ENCODE measurements at places on chromosomes 2 and 18. TPM values are rescaled to one million over a fixed set of nuclear protein-coding genes. Genes with fewer than 3 reads are reported as not detected.

The CCDC68 gene
- 6.9 TPM for total RNA-seq

The SERPINB13 gene
- not detected for total RNA-seq

The C2orf81 gene
- 0.57 TPM for total RNA-seq

The ARID5A gene
- 4.7 TPM for total RNA-seq

The LIPG gene
- total RNA-seq = 12.4 TPM

The GALNT3 gene
- 0.71 TPM for total RNA-seq

The TMEM150A gene
- total RNA-seq = 11.1 TPM

The ACP1 gene
- 104 TPM for total RNA-seq

The BMP10 gene
- total RNA-seq = not detected

The TGFBRAP1 gene
- total RNA-seq = 11.5 TPM

The UGT1A5 gene
- total RNA-seq = not detected

The TBC1D8 gene
- total RNA-seq = 18.9 TPM

The CHRNA1 gene
- 0.14 TPM for total RNA-seq

The SCN3A gene
- 1.00 TPM for total RNA-seq

The SEMA4F gene
- 4.1 TPM for total RNA-seq

The PLEKHH2 gene
- total RNA-seq = 5.3 TPM

The SLC5A7 gene
- not detected for total RNA-seq

The ORMDL1 gene
- total RNA-seq = 44.7 TPM

The ARHGAP25 gene
- total RNA-seq = 0.14 TPM

The POU3F3 gene
- total RNA-seq = not detected

The CRACDL gene
- total RNA-seq = not detected

The PSD4 gene
- total RNA-seq = 3.4 TPM

The FECH gene
- total RNA-seq = 30.9 TPM

The QPCT gene
- total RNA-seq = 9.5 TPM

The MAP3K20 gene
- total RNA-seq = 93.6 TPM

The FEV gene
- not detected for total RNA-seq

The NAT8 gene
- not detected for total RNA-seq

The AQP12A gene
- total RNA-seq = not detected

The AQP12B gene
- total RNA-seq = not detected

The KCNF1 gene
- total RNA-seq = 0.14 TPM

The SERPINB2 gene
- total RNA-seq = 0.74 TPM

The STK36 gene
- total RNA-seq = 15.4 TPM

The LDAH gene
- total RNA-seq = 13.5 TPM

The G6PC2 gene
- total RNA-seq = not detected

The PRKAG3 gene
- total RNA-seq = not detected

The TEKT4 gene
- not detected for total RNA-seq

The REG3G gene
- not detected for total RNA-seq

The MOCOS gene
- total RNA-seq = 11.0 TPM

The DSG4 gene
- total RNA-seq = not detected

The CYTIP gene
- not detected for total RNA-seq

The COBLL1 gene
- 8.0 TPM for total RNA-seq

The TUBA3E gene
- not detected for total RNA-seq

The RNF152 gene
- 10.5 TPM for total RNA-seq

The UGT1A6 gene
- total RNA-seq = 0.09 TPM

The KRTCAP3 gene
- total RNA-seq = 0.18 TPM

The NCKAP5 gene
- 4.3 TPM for total RNA-seq

All from smooth muscle cell of bladder (primary cell).